ENCODE measurements at places on chromosomes 16 and 17.

- DNase-seq = peak; percentile 62
Measured at GRCh38 chr17:17859909-17860765, 23.4 kb upstream of the SREBF1 start.

DNA sequence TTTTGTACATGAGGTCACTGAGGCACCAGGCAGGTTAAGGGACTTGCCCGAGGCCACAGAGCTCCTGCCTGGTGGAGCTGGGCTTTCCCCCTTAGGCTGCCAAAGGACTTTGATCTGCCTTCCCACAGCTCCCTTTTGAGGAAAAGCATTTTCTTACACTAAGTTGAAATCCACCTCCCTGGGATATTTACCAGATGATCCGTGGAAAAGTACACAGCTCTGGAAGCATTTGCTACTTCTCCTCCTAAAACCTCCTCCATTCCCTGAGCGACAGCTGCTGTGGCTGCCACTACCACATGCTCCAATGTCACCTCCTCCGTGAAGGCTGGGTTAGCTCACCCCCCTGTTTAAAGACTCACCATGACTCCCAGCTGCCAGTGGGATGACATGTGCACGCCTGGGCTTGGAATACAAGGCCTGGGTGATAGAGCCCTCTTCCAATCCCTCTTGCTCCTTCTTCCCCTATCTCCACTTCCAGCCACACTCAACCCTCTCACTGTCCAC, 1.2 kb upstream of the MPRIP start:
- no peak for DNase-seq

GRCh38 chr16:69328854-69329316, 1.5 kb downstream of the PDF start:
- DNase-seq = no peak

DNA sequence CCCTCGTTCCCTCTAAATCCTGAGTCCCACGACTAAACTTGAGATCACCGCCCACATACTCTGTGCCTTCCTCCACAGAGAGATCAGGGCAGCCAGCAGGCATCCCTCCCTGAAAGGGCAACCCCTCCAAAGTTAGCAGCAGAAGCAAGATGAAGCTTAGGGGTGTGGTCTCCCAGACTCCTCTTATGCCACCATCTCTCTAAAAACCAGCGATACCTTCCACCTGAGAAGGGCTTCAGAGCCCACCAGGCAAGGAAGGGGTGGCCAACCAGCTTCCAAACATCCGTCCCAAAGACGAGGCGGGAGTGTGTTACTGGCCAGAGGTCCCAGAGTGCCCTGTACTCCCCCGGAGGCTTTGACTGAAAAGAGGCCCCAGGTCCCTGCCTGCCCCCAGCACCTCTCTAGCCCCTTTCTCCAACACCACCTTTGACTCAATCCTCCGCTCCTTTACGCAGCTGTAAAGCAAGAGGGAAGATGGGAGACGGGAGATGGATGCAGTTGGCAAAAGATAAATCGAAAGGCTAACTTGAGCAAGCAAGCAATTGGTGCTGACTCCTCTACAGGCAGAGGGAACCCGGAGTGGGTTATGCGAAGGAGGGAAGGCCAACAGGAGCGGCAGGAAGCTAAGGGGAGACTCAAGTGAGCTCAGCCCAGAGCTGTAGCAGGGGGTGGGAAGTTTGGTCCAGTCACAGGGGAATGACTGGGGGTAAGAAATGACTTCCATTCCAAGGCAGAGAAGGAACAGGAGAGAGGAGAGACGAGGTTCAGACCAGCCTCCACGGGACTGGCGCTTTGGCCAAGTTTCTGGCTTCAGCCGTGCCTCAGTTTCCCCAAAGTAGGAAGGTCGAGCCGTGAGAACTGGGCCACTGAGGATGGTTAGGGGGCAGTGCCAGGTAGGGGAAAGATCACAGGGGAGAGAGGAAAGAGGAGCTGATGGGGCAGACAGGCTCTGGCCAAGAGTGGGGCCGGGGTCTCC, 1.0 kb downstream of the ST3GAL2 start:
- no peak for DNase-seq

DNA sequence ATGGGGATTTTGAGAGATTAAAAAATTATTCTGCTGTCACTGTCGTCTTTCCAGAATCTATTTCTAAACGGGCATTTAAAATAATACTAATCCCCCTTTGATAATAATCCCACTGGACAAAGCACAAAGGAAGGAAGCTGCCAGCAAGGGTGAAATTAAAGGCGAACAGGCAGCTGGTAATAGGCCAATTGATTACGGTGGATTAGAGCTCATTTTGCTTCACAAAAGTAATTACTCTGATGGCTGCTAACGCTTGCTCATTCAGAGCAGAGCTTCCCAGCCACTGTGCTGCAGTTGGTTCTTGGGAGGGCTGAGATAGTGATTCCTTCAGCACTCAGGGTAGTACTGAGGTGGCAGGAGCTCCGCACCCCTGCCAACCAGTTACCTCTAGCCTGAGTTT, 205.7 kb downstream of the SNX29 start:
- no peak for DNase-seq

- DNase-seq = no peak
Measured at GRCh38 chr17:78019367-78019975, 61.0 kb downstream of the TNRC6C start.

DNA sequence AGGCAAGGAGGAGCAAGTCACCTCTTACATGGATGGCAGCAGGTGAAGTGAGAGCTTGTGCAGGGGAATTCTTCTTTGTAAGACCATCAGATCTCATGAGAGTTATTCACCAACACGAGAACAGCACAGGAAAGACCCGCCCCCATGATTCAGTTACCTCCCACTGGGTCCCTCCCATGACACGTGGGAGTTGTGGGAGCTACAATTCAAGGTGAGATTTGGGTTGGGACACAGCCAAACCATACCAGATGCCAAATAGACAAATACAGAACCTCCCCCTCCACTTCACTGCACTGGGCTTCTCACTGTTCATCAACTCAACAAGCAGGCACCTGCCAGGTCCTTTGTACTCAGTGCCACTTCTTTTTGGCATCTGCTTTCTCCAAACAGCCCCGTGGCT, 100.2 kb downstream of the WSCD1 start:
- no peak for DNase-seq

GRCh38 chr17:82333279-82334171, at the start of gene SECTM1:
Gene SECTM1 (minus strand): TSS chr17:82333766. CDS start chr17:82327240, 6,526 bp downstream.
- no peak for DNase-seq

GRCh38 chr16:66196770-66197169, 169.7 kb upstream of the CDH5 start:
- no peak for DNase-seq

DNA sequence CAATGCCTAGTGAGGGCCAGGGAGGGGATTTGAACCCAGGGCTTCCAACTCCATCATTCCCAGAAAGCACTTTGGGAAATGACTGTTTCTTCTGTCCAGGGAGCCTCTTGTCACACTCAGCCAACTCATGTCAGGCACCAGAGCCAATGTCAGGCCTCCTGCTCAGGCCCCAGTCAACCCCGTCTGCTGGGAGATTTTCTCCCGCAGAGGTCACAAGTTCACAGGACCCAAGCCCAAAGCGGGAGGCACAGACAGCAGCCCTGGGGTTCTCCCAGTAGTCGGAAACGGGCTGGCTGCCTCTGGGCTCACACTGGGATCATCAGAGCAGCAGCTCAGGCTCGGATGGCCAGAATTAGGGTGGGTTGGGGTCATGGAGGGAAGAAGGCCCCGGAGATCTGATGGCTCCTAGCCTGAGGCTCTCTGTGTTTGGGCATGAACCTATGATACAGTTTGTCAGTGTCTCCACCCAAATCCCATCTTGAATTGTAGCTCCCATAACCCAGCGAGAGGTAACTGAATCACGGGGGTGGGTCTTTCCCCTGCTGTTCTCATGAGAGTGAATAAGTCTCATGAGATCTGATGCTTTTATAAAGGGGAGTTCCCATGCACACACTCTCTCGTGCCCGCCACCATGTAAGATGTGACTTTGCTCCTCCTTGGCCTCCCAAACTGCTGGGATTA, 255.5 kb downstream of the PARN start:
- no peak for DNase-seq

- DNase-seq = no peak
Measured at GRCh38 chr17:59825533-59826322, 67.0 kb downstream of the TUBD1 start.

GRCh38 chr17:50129353-50129727, 620 bp downstream of the SAMD14 start:
- DNase-seq = no peak

GRCh38 chr17:42275527-42276358, 448 bp downstream of the STAT5B start:
- DNase-seq = peak; percentile 20

DNA sequence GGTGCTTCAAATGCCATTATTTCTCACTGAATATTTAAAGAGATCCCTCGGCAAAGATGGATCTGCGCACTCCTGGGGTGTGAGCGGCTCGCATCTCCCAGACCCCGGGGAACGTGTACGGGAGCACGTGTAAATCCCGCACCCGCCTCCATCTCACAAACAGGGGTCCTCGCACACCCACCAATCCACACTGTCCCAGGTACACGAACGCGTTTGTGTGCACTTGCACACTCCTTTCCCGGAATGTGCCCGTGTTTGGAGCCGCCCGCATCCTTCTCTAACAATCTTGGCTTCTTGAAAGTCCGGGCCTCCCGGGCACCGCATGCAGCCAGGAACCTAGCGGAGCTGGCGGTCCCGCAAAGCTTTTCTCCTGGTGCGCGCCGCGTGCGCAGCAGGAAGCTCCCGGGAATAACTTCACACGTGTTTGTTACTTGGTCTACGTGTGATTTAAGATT, 2.5 kb upstream of the SALL1 start:
- DNase-seq = no peak

DNA sequence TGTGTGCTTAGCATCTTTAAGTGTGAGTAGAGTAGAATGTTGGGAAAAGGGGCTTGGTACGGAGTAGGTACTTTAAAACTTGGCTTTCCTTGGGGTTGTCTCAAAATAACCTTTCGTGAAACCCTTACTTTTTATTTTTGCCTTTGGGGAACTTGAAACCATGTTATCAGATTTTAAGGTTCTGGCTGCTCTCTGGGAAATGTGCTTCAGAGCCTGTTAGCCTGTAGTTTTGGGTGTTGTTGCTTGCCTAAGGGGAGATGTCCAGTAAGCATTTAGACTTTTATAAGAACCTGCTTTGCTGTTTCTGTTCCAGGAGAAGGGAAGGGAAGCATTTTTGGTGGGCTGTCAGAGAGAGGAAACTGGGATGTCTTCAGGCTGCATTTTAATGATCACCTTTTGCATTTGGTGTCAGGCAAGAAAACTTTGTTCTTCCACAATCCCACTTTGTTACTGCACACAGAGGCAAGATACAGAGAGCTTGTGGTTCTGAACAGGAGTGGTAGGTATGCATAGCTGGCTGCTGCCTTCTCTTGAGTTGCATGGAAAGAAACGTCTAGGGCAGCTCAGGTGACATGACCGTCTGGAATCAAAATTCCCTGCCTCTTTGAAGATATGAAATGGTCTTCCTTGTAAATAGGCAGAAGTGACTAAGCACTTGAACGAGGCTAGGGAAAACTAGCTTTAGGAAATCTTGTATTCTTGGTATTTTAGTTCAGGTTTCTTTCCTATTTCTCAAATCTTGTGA, 1.7 kb downstream of the RABEP1 start:
- no peak for DNase-seq

GRCh38 chr17:70582777-70583176, 413.4 kb downstream of the KCNJ2 start:
- DNase-seq = no peak

- no peak for DNase-seq
Measured at GRCh38 chr16:77993111-77993985, 29.0 kb upstream of the CLEC3A start.

DNA sequence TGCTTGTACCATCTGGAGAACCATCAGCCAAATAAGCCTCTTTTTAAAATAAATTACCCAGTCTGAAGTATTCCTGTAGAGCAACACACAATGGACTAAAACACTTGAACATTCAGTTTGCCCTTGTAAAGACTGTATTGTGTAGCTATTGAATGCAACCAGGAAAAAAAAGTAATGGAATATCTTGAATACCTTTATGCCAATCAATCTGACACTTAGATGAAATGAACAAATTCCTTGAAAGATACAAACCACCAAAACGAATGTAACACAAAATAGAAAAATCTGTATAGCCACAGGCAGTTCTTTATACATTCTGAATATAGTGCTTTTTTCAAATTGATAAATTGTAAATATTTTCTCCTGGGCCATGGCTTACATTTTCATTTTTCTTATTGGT, 63.3 kb upstream of the KCNJ16 start:
- no peak for DNase-seq

DNA sequence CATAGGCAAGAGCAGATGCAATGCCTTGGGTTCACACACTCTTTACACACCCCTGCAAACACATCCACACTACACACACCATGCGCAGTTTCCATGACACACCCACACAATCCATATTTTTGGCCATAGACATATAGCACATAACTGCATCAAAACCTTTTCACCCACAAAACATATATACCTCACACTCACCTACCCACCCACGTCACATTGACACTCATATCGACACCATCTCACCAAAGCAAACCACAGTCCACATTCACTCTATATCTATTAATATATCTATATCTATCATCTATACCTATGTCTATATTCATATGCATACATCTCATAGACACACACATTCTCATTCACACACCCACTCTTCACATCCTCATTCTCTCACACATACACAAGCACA, 246.9 kb downstream of the SHISA9 start:
- no peak for DNase-seq

DNA sequence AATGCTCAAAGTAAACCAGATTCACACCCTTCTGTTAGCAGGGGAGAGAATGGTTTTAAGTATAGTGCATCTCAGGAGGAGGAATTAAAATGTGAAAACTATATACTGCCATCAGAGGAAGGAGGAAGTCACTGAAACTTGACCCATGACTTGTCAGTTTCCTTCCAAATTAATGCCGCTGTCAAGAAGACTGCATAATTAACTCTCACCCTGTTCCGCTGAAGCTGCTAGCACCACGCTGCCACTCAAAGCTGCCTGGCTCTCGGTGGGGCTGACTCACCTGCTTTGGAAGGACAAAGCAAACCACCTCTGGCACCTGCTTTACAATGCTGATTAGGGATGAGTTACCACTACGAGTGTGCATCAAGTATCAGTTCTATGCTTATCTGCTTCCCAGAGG, 37.8 kb upstream of the ULK2 start:
- DNase-seq = no peak

DNA sequence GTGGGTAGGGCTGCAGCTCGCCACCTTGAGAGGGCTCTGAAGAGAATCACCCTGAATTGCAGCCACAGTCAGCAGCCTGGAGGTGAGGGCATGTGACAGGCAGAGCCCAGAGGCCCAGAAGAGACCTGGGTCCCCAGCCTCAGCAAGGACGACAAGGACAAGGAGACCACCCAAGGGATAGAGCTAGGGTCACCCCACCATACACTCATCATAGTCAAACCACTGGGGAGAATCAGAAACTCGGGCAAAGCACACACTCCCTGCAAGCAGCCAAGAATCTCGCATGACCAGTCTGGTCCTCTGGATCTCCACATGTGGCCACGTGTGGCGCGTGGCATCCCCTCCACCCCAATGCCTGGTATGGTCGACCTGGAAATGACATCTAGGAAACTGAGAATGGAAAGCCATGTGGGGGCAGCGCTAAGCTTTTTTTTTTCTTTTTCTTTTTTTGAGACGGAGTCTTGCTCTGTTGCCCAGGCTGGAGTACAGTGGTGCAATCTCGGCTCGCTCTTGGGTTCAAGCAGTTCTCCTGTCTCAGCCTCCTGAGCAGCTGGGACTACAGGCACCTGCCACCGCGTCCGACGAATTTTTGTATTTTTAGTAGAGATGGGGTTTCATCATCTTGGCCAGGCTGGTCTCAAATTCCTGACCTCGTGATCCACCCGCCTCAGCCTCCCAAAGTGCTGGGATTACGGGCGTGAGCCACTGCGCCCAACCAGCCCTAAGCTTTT, 4.6 kb upstream of the SPHK1 start:
- DNase-seq = no peak

- no peak for DNase-seq
Measured at GRCh38 chr16:81485824-81486539, 41.4 kb downstream of the CMIP start.

Measured in T-helper 1 cell (primary cell).